Activated CD8-positive, alpha-beta T cell treated with anti-CD3 and anti-CD28 coated beads for 36 hours (primary cell): ENCODE measurements at places on chromosomes 3 and 15. TPM values are rescaled to one million over a fixed set of nuclear protein-coding genes. Genes with fewer than 3 reads are reported as not detected.

C3orf80 gene
- total RNA-seq, result 0.13 TPM

GRCh38 chr3:194865061-194865460 lies 179.4 kb downstream of the FAM43A start:
- H3K4me1 ChIP-seq, result no peaks in the 10 kb centered on the region
- peaks cover 9% of the 10 kb centered on the region for H3K27me3 ChIP-seq
- no peak overlapping the region for H3K4me3 ChIP-seq

ROPN1 gene
- not detected for total RNA-seq

DNA sequence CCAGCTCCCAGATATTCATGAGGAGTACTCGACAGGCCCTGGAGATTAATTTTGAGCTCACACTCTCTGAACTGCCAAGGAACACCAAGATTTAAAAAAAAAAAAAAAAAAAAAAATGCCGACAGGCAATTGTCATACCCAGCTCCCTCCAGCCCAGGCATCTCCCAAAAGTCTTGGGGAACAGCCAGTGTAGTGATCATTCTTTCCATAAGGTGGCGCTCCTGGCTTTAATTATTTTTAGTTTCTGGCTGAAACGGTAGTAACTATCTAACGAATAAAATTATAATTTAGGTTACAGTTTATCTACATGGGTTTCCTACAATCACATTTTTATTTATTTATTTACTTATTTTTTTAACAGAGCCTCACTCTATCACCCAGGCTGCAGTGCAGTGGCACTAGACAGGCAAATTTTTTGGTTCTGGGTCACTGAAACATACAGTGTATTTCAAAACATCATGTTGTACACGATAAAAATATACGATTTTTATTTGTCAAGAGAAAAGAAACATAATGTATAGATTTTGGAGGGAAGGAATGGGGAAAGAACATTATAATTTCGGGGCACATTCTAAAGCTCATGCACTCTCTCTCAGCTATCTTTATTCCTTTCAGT lies 157.3 kb downstream of the ADAMTS9 start:
- peaks cover 16% of the 10 kb centered on the region for H3K27me3 ChIP-seq
- no peaks in the 10 kb centered on the region for H3K36me3 ChIP-seq
- H3K4me1 ChIP-seq, result no peaks in the 10 kb centered on the region
- H3K4me3 ChIP-seq, result no peak overlapping the region
